T-cell (primary cell): ENCODE measurements at places on chromosomes 4 and X.
A peak's percentile ranks its signal among the peaks of the same experiment; 100 is the strongest.

DNA sequence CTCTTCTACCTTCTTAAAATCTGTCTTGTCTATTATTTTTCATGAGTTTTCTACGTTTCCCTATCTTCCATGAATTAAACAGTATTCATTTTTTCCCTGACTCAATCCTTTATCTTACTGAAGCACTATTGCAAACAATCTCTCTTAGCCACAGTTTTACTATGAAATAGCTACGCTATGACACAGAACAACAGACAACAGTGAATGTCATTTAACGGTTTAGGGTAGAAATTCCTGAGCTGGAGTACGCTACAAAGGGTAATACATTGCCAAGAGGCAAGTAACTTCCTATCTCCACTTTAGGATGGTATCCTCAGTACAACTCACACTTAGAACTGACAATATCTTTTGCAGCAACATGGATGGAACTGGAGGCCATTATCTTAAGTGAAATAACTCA is 552.6 kb downstream of the INPP4B start:
- DNase-seq = no peak
- H3K36me3 ChIP-seq = no peaks in the 10 kb centered on the region
- no peaks in the 10 kb centered on the region for H3K27me3 ChIP-seq
- H3K4me3 ChIP-seq = no peak overlapping the region
- no peak overlapping the region for H3K27ac ChIP-seq

GRCh38 chr4:91256751-91257150 is 1047.0 kb upstream of the GRID2 start:
- DNase-seq = no peak
- no peaks in the 10 kb centered on the region for H3K4me1 ChIP-seq
- H3K27ac ChIP-seq = no peak overlapping the region

- no peaks in the 10 kb centered on the region for H3K36me3 ChIP-seq
- H3K27me3 ChIP-seq = no peaks in the 10 kb centered on the region
- no peaks in the 10 kb centered on the region for H3K4me1 ChIP-seq
- H3K27ac ChIP-seq = no peak overlapping the region
- DNase-seq = no peak
Observed at GRCh38 chr4:85789241-85789640, 314.3 kb downstream of the ARHGAP24 start.

GRCh38 chrX:29113221-29113620 is 526.0 kb downstream of the IL1RAPL1 start:
- H3K4me3 ChIP-seq = no peak overlapping the region
- H3K4me1 ChIP-seq = no peaks in the 10 kb centered on the region
- no peaks in the 10 kb centered on the region for H3K27me3 ChIP-seq
- H3K36me3 ChIP-seq = no peaks in the 10 kb centered on the region

DNA sequence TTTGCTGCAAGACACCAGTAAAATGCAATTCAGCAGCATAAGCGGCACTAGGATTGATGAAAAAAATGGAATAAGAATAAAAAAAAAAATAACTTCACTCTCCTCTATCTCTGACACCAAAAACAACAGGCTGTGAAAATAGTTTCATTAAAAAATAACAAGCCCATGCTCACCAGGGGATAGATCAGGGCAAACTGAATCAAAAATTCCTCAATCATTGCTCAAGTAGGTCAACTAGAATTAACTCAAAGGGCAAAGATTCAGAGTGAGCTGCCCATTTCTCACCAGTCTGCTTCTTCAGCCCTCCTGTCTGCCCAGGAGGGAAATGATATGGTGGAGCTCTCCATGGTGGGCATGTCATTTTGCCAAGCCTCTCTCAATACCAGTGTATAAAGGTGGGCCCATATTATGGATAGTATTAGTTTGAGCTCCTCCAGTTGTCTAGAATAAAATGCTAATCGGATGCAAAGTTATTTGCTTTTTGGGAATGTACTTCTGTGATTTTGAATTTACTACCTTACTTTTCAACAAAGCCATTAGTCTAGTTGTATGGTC is 153.9 kb downstream of the UNC5C start:
- no peaks in the 10 kb centered on the region for H3K4me1 ChIP-seq
- no peak for DNase-seq
- no peak overlapping the region for H3K4me3 ChIP-seq
- no peaks in the 10 kb centered on the region for H3K27me3 ChIP-seq
- H3K27ac ChIP-seq = no peak overlapping the region

DNA sequence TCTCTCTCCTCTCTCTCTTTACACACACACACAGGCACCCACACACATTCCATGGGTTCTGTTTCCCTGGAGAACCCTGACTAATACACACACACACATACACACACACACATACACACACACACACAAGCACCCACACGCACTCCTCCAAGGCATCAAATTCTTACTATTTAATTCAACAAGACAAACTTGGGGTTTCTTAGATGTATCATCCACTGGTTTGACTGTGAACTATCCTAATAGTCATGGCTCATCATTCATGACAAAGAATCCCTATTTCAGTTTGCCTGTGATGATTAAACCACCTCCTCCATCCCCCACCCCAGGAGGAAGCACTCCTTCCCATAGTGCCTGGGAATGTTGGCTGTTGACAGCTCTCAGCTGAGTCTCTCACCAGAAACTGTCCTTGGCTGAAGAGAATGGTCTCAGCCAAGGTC is 98.2 kb downstream of the USP46 start:
- no peak overlapping the region for H3K27ac ChIP-seq
- no peaks in the 10 kb centered on the region for H3K36me3 ChIP-seq
- no peaks in the 10 kb centered on the region for H3K27me3 ChIP-seq
- no peak overlapping the region for H3K4me3 ChIP-seq
- no peaks in the 10 kb centered on the region for H3K4me1 ChIP-seq

DNA sequence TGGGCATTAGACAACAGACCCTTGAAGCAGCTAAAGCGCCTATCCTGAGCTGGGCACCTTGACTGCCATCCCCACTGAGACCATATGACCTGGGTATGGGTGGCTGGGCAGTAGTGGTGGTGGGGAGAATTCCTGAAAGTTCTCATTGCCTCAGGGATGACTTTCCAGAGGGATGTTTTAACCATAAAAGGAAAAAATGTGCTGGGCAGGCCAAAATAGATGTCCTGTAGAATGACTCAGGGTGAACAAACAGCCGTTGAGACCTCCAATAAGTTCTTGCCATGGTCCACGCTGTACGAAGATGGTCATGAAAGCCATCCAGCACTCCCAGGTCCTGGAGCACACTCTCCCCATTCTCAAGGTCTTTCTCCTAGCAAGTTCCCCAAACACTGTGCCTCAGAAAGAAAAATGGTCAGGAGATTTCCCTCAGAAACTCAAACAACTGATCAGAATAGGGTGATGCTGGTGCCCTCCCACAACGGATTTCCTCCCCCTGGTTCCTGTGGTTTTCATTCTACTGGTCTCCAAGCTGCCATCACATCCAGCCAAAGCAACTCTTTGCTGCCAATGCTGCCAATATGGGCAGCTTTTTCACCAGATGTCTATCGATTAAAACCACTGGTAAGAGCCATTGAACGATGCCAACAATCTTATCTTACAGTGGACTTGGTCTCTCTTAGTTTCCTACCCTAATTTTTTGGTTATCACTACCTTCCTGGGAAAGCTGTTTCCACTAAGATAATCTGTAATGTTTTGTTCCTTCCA is 11.2 kb downstream of the CDKN2AIP start:
- no peak overlapping the region for H3K27ac ChIP-seq
- no peaks in the 10 kb centered on the region for H3K4me1 ChIP-seq
- DNase-seq = no peak
- H3K4me3 ChIP-seq = no peak overlapping the region

GRCh38 chr4:148112231-148112982 is 329.8 kb downstream of the NR3C2 start:
- no peaks in the 10 kb centered on the region for H3K36me3 ChIP-seq
- no peak for DNase-seq
- H3K27me3 ChIP-seq = no peaks in the 10 kb centered on the region
- H3K4me1 ChIP-seq = no peaks in the 10 kb centered on the region
- H3K27ac ChIP-seq = no peak overlapping the region

DNA sequence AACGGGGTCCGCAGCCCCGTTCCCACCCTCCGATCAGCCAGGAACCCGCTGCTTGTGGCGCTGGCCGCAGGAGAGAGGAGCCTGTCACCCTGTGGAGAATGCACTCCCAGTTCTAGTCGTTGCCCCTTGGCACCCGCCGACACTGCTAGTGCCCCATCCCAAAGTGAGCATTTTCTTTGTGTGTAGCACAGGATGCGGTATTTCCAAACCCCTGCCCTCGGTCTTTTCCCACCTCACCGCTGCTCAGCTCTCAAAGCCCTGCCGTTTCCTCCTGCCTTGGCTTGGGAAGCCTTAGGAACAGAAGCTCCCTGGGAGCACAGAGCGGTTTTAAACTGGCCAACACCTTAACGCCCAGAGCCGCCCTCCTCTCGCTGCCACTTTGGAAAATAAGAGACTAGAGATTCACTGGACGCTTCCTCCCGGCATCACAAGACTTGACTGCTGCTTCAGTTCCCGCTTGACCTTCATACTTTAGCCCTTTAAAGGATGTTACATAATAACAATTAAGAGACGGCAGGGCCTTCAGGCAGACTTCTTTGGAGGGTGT is 772 bp downstream of the CYP4V2 start:
- no peaks in the 10 kb centered on the region for H3K27me3 ChIP-seq
- DNase-seq = peak; percentile 47
- H3K4me3 ChIP-seq = peak overlapping the region; percentile 83
- H3K4me1 ChIP-seq = peaks cover 19% of the 10 kb centered on the region
- no peaks in the 10 kb centered on the region for H3K36me3 ChIP-seq
- H3K27ac ChIP-seq = peak overlapping the region; percentile 86

DNA sequence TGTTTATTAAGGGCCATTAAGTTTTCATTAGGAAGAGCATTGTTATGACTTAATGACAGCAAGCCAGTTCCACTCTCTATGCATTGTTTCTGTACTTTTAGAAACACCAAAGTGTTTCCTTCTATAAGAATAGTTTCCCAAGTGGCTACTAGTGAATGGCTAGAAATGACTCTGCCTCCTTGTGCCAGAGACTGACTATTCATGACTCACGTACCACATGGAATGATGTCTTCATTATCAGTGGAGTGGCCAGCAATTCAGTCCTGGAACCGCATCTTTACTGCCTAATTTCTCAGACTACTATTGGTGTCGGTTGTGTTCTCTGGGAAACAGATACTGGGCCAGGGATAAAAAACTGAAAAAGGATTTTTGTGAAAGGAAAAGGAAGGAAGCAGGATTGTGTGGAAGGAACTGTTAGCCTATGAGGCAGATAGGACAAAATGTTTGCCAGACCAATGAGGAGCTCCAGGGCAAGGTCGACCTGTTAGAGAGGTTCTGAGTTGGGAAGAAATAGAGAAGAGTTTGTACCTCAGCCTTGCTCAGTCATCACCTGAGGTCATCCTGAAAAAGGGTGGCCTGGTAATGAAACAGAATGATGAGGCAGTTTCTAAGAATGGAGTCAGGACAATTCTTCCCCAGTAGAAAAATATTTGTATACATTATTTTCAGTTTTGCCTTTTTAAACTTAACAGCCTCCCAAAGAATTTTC is 218.6 kb downstream of the SPCS3 start:
- no peaks in the 10 kb centered on the region for H3K4me1 ChIP-seq
- DNase-seq = no peak
- H3K27ac ChIP-seq = no peak overlapping the region
- H3K27me3 ChIP-seq = no peaks in the 10 kb centered on the region
- no peak overlapping the region for H3K4me3 ChIP-seq

GRCh38 chr4:18980516-18981233 is 959.1 kb upstream of the LCORL start:
- H3K36me3 ChIP-seq = no peaks in the 10 kb centered on the region
- H3K27me3 ChIP-seq = no peaks in the 10 kb centered on the region
- DNase-seq = no peak
- H3K4me3 ChIP-seq = no peak overlapping the region
- H3K27ac ChIP-seq = no peak overlapping the region

- H3K4me3 ChIP-seq = peak overlapping the region; percentile 73
- no peaks in the 10 kb centered on the region for H3K36me3 ChIP-seq
- H3K27ac ChIP-seq = peak overlapping the region; percentile 75
- DNase-seq = no peak
- H3K27me3 ChIP-seq = no peaks in the 10 kb centered on the region
Observed at GRCh38 chrX:130166503-130166777, 799 bp upstream of the AIFM1 start.

- DNase-seq = no peak
- H3K27ac ChIP-seq = no peak overlapping the region
- no peak overlapping the region for H3K4me3 ChIP-seq
- H3K27me3 ChIP-seq = no peaks in the 10 kb centered on the region
Observed at GRCh38 chrX:131394384-131394783, 105.3 kb upstream of the IGSF1 start.

- DNase-seq = no peak
- H3K4me3 ChIP-seq = no peak overlapping the region
- no peak overlapping the region for H3K27ac ChIP-seq
- no peaks in the 10 kb centered on the region for H3K36me3 ChIP-seq
Observed at GRCh38 chr4:166816890-166817289, 417.4 kb downstream of the SPOCK3 start.

- no peaks in the 10 kb centered on the region for H3K27me3 ChIP-seq
- no peak overlapping the region for H3K4me3 ChIP-seq
- no peaks in the 10 kb centered on the region for H3K4me1 ChIP-seq
- no peak for DNase-seq
- H3K36me3 ChIP-seq = no peaks in the 10 kb centered on the region
Observed at GRCh38 chr4:107740381-107740780, 20.3 kb upstream of the PAPSS1 start.

- no peak overlapping the region for H3K4me3 ChIP-seq
- H3K27me3 ChIP-seq = no peaks in the 10 kb centered on the region
- DNase-seq = peak; percentile 0
- no peaks in the 10 kb centered on the region for H3K4me1 ChIP-seq
- H3K36me3 ChIP-seq = no peaks in the 10 kb centered on the region
- H3K27ac ChIP-seq = no peak overlapping the region
Observed at GRCh38 chrX:101219864-101220346, 319 bp downstream of the DRP2 start.

GRCh38 chrX:108947205-108947604 is 210.8 kb upstream of the IRS4 start:
- no peaks in the 10 kb centered on the region for H3K4me1 ChIP-seq
- no peak overlapping the region for H3K4me3 ChIP-seq
- H3K27ac ChIP-seq = no peak overlapping the region
- H3K36me3 ChIP-seq = no peaks in the 10 kb centered on the region
- H3K27me3 ChIP-seq = no peaks in the 10 kb centered on the region

DNA sequence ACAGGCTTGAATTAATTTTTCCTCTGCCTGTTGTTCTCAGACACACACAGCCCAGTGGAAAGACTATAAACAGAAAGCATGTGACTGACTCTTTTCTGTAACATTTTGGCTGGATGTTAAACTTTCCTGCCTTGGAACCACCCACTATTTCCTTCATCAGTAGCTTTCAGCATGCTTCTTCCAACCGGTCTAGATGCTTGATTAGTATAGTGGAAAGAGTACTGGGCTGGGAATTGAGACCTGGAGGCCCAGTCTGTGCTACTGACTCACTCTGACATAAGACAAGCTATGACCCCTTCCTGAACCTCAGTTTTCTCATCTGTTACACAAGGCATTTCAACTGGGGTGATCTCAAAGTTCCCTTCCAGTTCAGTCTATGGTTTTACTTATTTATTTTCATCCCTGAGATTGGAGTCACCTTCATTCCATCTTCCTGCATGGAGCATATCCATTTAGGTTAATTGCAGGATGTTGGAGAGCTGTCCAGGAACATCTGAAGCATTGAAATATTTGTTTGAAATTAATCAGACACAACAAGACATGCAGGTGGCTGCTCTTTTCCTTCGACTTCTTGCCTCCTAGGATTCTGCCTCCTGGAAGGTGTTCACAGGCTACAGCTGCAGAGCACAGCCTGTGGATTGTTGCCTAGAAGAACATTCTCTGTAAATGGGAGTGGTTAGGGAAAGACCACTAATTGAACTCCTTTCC is 173.4 kb downstream of the RTL9 start:
- no peak for DNase-seq
- no peak overlapping the region for H3K4me3 ChIP-seq
- no peak overlapping the region for H3K27ac ChIP-seq
- H3K4me1 ChIP-seq = no peaks in the 10 kb centered on the region
